ENCODE measurements at places on chromosomes 6 and 20.

GRCh38 chr20:347640-348484 lies 951 bp downstream of the NRSN2 start:
- peak; percentile 92 for DNase-seq

- no peak for DNase-seq
Observed at GRCh38 chr6:138662471-138662870, 111.1 kb upstream of the CCDC28A start.

- DNase-seq = no peak
Observed at GRCh38 chr20:2292416-2293110, 3.2 kb upstream of the TGM3 start.

DNA sequence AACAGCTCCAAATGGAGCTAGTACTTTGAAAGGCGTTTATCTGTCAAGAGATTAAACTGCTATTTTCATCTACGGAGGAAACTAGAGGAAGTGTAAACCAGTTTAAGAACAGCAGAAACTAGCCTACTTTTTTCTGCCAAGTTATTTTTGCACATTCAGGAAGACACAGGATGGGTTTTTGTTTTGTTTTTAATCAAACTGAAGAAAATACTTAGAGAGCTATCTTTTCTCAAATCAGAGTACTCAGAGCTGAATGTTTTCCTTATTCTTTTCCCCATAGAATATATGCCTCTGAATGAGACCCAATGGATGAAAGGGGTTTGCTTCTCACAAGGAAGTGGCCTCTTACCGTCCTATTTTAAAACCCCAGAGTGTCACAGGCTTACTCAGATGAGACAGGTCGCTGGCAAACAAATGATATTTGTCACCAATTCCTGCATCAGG lies 538.5 kb downstream of the CD83 start:
- no peak for DNase-seq

GRCh38 chr6:56347526-56347925 lies 100.1 kb upstream of the COL21A1 start:
- DNase-seq = no peak
